ENCODE measurements at places on chromosomes 3 and 15.

GRCh38 chr15:67556976-67557570 lies 14.6 kb downstream of the MAP2K5 start:
- DNase-seq: no peak

DNA sequence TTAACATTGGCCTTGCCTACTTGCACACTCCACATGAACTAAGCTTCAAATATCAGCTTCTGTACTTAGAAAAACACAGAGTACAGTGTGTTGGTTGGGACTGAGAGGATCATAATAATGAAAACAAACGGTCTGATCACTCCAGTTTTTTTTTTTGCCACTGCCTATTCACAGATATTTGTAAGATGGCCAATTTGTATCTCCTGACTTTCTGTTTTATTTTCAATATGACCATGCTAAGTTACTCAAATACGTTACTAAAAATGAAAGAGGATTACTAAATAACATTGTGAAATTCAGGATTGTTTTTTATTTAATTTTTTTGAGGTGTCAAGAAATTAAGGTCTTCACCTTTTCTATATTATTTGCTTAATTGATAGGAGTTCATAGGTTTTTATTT lies 595.1 kb downstream of the TUSC7 start:
- DNase-seq: no peak

DNA sequence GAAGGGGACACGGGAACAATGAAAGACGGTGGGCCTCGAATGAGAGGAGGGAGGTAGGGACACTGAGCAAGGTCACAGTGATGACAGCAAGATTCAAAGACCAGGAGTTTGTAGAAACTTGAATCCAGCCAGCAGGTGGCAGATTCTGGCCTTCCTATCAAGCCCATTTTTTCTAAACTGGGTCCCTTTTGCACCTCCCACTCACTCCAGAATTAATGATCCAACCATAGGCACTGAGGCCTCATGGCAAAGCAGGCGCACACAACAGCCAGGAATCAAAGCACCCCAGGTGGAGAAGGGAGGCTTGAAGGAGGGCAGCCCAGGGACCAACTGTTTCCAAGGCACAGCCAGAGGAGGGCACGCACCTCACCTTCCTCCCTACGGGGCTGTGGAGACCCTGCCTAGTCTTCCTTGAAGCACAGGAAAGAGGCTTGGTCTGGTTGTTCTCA lies 90.2 kb downstream of the ANP32A start:
- DNase-seq: no peak

- DNase-seq: no peak
These were observed 38.2 kb upstream of the GOLGA8B start for GRCh38 chr15:34621675-34622074.

- no peak for DNase-seq
These were observed 12.1 kb downstream of the MCTP2 start for GRCh38 chr15:94243418-94243817.

DNA sequence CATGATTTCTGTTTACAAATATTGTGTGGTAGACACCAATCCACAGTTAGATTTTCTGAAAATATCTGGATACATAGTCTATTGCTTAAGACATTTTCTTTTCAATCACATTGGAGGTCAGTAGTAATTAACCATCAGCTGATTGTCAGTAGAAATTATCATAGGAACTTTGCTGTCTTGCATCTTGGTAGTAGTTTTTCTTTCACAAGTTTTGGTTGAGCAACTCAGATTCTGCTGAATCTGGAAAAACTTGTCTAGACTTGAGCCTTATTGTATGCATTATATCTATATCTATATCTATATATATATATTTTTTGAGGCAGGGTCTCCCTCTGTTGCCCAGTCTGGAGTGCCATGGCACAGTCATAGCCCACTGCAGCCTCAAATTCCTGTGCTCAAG lies 4.0 kb downstream of the RAB11A start:
- DNase-seq: no peak

Data from stimulated activated CD8-positive, alpha-beta memory T cell treated with anti-CD3 and anti-CD28 coated beads, Interleukin-7, amount 100 ng/mL, for 1 hour (primary cell).